Uterine smooth muscle cell (primary cell): ENCODE measurements at places on chromosomes 1 and 21. TPM values are rescaled to one million over a fixed set of nuclear protein-coding genes. Genes with fewer than 3 reads are reported as not detected.

DRAXIN gene
- total RNA-seq = under 0.01 and 0.12 TPM in 2 replicates

UBE2J2 gene
- 37.2 and 51.7 TPM in 2 replicates for total RNA-seq

ANGPTL1 gene
- total RNA-seq = 2.1 and 3.8 TPM in 2 replicates

IPO13 gene
- total RNA-seq = 16.5 and 17.2 TPM in 2 replicates

CADM3 gene
- 0.12 and 0.22 TPM in 2 replicates for total RNA-seq

SCNM1 gene
- 18.4 and 23.9 TPM in 2 replicates for total RNA-seq

FOXD3 gene
- not detected in 2 replicates for total RNA-seq

LRRC3 gene
- 0.33 and 0.37 TPM in 2 replicates for total RNA-seq

LEFTY2 gene
- under 0.01 TPM in 1 of 2 replicates, not detected in the other for total RNA-seq

TNFRSF8 gene
- 0.37 and 0.89 TPM in 2 replicates for total RNA-seq

ARTN gene
- 0.50 TPM in 1 of 2 replicates, not detected in the other for total RNA-seq

TNFRSF9 gene
- under 0.01 TPM in 1 of 2 replicates, not detected in the other for total RNA-seq

WDR26 gene
- total RNA-seq = 72.5 and 77.9 TPM in 2 replicates

SYNC gene
- 44.3 and 74.7 TPM in 2 replicates for total RNA-seq

PPM1J gene
- total RNA-seq = 1.1 and 1.8 TPM in 2 replicates

CNTN2 gene
- 0.12 TPM in 1 of 2 replicates, not detected in the other for total RNA-seq

KCNJ6 gene
- total RNA-seq = not detected in 2 replicates

UBL4B gene
- not detected in 2 replicates for total RNA-seq

A3GALT2 gene
- not detected in 2 replicates for total RNA-seq

TFF1 gene
- not detected in 2 replicates for total RNA-seq

TPTE gene
- total RNA-seq = not detected in 2 replicates

WNT4 gene
- total RNA-seq = 0.11 and 0.50 TPM in 2 replicates
